Bladder microvascular endothelial cell (primary cell): ENCODE measurements at places on chromosomes 1 and 21. TPM values are rescaled to one million over a fixed set of nuclear protein-coding genes. Genes with fewer than 3 reads are reported as not detected.

The KCND3 gene
- 0.25 TPM in 1 of 2 replicates, not detected in the other for total RNA-seq

The RGL1 gene
- 11.7 and 27.3 TPM in 2 replicates for total RNA-seq

The SYT11 gene
- total RNA-seq, result 25.9 and 59.6 TPM in 2 replicates

The MAN1A2 gene
- 25.6 and 66.1 TPM in 2 replicates for total RNA-seq

The CFHR2 gene
- not detected in 2 replicates for total RNA-seq

The ATAD3A gene
- total RNA-seq, result 28.0 and 37.1 TPM in 2 replicates

The S100A3 gene
- total RNA-seq, result 0.50 and 3.1 TPM in 2 replicates

The ISG20L2 gene
- 4.4 and 9.9 TPM in 2 replicates for total RNA-seq

The PDPN gene
- total RNA-seq, result 0.49 and 155 TPM in 2 replicates

The NUP210L gene
- total RNA-seq, result 0.06 and 0.16 TPM in 2 replicates

The LCE1C gene
- total RNA-seq, result not detected in 2 replicates

The CASQ2 gene
- total RNA-seq, result not detected in 2 replicates

The SPRR3 gene
- not detected in 2 replicates for total RNA-seq

The PTGER3 gene
- 0.16 TPM in 1 of 2 replicates, not detected in the other for total RNA-seq

The SELE gene
- total RNA-seq, result 12.0 and 57.2 TPM in 2 replicates

The ATP6V1G3 gene
- not detected in 2 replicates for total RNA-seq

The HES2 gene
- 5.3 and 18.1 TPM in 2 replicates for total RNA-seq

The OLFML2B gene
- under 0.01 and 0.13 TPM in 2 replicates for total RNA-seq

The RGS16 gene
- total RNA-seq, result 1.1 and 3.9 TPM in 2 replicates

The DHX9 gene
- 144 and 214 TPM in 2 replicates for total RNA-seq

The PAX7 gene
- not detected in 2 replicates for total RNA-seq

The TMEM201 gene
- 2.8 and 8.9 TPM in 2 replicates for total RNA-seq

The FAAP20 gene
- total RNA-seq, result 12.2 and 15.7 TPM in 2 replicates

The CLCA1 gene
- total RNA-seq, result not detected in 2 replicates

The GJA4 gene
- 2.6 and 130 TPM in 2 replicates for total RNA-seq

The CR1 gene
- not detected in 2 replicates for total RNA-seq

The TBCE gene
- total RNA-seq, result 12.6 and 23.3 TPM in 2 replicates

The GCSAML gene
- under 0.01 TPM in 1 of 2 replicates, not detected in the other for total RNA-seq

The SPATA21 gene
- not detected in 2 replicates for total RNA-seq

The SGIP1 gene
- total RNA-seq, result 3.6 and 99.6 TPM in 2 replicates
